ENCODE measurements at places on chromosomes 3 and 15.

DNA sequence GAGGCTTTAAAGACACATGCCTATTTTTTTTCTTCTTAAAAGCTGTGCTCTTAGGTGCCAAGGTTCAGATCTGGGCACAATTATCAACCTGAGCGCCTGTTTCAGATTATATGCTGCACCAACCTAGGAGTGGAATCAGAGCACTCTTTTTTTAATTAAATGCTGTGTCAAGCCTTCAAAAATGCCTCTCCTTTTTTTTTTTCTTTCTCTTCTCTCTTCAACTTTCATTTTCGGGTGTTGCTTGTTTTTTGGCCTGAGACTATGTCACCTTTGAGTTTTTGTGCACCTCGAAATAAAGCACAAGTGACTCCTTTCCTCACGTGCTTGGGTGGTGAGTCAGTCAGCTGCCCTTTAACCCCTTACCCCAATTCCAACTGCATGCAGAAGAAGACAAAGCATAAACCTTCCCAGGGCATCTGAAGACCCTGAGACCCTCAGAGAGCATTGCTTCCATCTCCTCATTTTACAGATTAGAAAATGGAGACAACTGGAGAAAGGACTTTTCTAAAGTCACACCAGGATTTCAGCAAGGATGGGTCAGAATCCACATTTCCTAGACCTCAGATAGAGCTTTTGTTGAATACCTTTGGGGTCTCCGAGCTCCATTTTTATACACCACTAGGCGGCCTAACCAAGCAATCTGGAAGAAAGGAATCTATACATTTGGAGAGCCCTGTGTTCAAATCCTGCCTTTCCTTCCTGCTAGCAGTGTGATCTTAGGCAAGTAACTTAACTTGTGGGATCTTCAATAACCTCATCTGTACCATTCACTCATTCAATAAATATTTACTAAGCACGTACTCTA, 631 bp upstream of the PRICKLE2 start:
- DNase-seq = peak; percentile 44

DNA sequence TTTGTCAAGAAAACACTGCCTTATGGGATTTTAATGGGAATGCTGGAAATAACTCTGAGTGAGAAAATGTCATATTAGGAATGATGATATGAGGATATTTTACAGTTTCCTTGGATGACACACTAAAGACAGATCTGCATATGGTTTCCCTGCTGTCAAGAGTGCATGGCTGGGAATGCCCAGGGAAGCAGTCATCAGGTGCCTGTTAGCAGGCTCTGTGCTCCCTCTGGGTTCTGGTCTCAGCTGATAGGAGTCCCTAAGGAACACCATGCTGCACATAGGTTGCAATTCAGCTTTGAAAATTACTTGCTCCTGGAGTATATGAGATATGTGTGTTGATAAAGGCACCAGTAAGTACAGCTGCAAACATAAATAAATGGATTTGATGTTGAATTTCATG, 1064.6 kb downstream of the TUSC7 start:
- no peak for DNase-seq

DNA sequence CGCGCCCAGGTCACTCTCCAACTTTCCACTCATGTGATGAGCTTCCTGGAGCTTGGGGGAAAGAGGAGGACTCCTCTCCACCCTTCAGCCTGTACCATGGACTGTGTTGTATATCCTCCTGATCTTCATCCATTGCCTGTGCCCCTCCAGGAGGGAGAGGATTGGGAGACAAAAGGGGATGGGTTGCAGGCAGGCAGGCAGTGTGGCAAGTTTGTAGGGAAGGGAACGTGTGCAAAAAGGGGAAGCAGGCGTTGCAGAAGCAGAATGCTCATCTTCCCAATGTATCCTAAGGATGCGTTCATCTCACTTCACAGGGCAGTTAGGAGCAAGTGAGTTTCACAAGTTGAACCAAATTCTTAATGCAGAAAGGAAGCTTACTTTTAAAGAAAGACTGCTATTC, 28.1 kb upstream of the GHSR start:
- no peak for DNase-seq

DNA sequence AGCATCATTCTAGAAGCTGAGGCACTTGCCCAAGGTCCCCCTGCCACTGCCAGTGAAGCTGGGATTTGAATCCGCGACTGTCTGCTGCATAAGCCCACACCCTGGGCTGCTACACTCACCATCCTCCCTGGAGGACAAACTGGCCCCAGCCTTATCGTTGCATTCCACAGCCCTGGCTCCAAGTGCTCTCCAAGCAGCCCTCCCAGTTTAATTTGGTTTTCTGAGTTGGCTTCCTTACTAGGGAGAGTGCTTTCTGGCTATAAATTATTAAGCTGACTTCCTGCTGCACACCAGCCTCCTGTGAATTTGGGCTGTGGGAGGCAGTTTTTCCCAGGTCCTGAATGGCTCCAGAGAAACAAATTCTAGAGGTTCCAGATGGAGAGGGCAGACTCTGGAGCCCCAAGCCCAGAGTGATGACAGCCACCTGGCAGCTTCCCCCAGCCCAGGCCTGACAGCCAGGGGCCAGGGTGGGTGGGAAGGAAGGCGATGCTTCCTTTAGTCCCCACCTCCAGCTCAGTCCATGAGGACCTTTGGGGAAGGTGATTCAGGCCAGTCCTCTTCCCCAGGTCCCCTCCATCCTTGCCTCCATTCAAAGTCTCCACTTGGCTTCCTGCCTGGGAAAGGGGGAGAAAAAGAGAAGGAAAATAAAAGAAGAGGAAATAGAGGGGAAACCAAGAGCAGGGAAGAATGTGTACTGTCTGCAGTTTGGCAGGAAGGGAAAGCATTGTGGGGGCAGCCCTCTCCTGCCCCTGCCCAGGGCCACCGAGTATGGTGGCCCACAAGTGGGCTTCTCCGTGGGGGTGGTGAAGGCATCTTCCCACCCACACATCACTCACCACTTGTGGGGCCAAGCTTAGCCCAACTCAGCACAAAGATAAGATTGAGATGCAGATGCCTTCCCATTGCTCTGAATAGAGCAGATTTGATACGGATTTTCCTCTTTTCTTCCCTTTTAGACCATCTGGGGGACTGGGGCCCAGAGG, 69.6 kb downstream of the SEMA5B start:
- DNase-seq = no peak

DNA sequence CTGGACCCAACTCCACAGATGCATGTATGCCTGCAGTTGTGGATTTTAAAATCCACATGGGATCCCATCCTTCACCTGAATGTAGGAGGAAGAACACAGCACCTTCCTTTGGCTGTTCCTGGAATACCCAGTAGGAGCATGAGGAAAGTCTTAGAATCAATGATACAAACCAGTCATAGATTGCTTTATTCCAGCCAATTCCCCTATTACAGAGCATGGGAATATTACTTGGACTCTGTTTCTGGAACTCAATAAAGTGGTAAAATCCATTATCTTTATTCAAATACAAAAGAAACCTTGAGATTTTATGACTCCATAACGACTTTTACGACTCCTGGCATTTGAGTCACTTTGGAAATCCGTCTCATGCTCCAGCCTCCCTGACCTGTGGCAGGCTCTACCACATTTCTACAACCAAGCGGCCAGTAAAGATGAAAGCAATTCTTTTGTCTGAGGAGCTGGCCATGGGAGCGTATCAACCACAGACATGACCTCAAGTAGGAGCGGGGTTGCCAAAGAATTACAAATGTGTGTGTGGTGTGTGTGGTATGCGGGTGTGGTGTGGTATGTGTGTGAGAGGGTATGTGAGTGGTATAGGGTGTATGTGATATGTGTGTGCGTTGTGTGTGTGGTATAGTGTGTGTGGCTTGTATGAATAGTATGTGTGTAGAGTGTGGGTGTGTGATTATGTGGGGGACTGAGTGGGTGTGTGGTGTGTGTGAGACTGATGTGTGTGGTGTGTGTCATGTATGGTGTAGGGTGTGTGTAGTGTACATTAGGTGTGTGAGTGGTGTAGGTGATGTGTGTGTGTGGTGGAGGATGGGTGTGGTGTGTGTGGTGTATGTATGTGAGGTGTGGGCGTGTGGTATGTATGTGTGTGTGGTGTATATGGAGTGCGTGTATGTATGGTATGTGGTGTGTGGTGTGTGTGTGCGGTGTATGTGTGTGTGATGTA, 40.0 kb downstream of the ARRDC4 start:
- DNase-seq = peak; percentile 45

DNA sequence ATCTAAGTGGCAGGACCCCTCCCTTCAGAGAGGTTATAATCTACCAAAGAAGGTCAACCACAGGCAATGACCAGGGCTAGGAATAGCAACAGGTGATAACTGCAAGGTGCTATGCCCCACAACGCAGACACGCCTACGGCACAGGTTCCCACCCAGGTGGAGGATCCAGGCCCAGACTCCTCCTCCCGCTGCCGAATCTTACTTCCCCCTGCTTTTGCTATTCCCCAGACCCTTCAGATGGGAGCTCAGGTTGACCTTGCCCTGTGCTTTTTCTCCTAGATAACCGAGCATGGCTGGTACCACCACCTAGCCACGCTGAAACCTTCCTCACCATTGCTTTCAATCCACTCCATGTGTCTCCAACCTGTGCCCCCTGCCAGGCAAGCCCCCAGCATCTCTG, 142.2 kb upstream of the IGF1R start:
- no peak for DNase-seq

- peak; percentile 94 for DNase-seq
Observed at GRCh38 chr3:195119461-195120266, 151.3 kb downstream of the XXYLT1 start.

GRCh38 chr15:24756101-24756500, 80.5 kb downstream of the NPAP1 start:
- DNase-seq = no peak

DNA sequence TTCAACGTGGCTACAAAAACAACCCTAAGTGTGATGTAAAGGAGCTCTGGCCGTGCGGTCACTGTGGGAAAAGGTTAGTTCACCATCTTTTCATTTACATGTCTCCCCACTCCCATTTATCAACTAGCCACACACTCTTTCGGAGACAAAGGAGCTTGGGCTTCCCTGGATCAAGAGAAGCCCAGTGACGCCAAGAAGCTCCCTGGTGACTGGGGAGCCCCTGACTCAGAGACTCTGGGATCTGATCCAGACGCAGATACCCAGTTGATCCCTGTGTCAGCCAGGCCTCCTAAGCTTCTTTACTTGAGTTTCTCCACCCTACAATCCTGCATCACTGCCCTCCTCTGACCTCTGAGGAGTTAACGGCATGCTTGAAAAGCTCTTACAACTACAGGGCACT, 43.9 kb downstream of the HEG1 start:
- no peak for DNase-seq

- DNase-seq = no peak
Observed at GRCh38 chr3:22568285-22568684, 634.8 kb upstream of the UBE2E2 start.

GRCh38 chr3:29247088-29247745, 33.7 kb upstream of the RBMS3 start:
- DNase-seq = no peak

GRCh38 chr3:77038930-77039605, 831 bp upstream of the ROBO2 start:
- no peak for DNase-seq

- DNase-seq = no peak
Observed at GRCh38 chr15:72285927-72286516, 13.7 kb upstream of the PARP6 start.

GRCh38 chr3:159627229-159627628, 361.4 kb upstream of the IL12A start:
- DNase-seq = no peak

GRCh38 chr3:41740374-41740886, 221.5 kb downstream of the ULK4 start:
- no peak for DNase-seq

GRCh38 chr3:15426579-15427118, 695 bp downstream of the METTL6 start:
- DNase-seq = no peak

DNA sequence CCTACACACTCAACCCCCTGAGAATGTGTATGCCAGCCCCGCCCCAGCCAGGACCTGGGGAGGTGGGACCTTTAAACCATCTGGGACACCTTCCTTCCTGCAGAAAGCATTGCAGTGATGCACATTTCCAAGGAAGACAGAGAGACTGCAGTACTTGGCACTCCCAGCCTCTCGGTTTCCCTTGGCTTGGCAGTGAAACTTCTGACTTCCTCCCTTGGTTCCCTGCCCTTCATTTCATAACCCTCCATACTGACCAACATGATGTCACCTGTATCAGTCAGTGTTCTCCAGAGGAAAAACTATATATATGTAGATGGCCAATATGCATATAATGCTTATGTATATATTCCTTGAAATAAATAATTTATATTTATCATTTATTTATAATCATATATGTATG, 103.2 kb downstream of the SST start:
- DNase-seq = peak; percentile 21

GRCh38 chr3:12224181-12225147, 64.4 kb upstream of the PPARG start:
- peak; percentile 3 for DNase-seq

GRCh38 chr3:122324871-122325323, at the start of gene CSTA:
Gene CSTA (plus strand): TSS chr3:122325248. CDS start chr3:122325293, 45 bp downstream.
- DNase-seq = no peak

- peak; percentile 25 for DNase-seq
Observed at GRCh38 chr3:140727886-140728285, 50.0 kb downstream of the TRIM42 start.

DNA sequence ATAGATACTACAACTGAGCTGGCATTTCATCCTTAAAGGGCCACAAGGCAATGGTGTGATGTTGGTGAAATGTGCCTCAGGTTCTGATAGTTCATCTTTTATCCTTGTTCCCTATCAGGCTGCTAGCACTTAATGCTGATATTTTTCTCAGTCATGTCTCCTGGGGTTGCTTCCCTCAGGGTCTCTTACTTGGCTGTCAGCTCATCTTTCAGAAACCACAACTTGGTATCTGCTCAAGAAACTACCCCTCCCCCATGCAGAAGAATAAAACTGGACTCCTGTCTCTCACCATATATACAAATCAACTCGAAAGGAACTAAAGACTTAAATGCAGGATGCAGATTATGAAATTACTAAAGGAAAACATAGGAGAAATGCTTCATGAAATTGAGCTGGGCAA, 308.1 kb downstream of the CHST2 start:
- DNase-seq = no peak

DNA sequence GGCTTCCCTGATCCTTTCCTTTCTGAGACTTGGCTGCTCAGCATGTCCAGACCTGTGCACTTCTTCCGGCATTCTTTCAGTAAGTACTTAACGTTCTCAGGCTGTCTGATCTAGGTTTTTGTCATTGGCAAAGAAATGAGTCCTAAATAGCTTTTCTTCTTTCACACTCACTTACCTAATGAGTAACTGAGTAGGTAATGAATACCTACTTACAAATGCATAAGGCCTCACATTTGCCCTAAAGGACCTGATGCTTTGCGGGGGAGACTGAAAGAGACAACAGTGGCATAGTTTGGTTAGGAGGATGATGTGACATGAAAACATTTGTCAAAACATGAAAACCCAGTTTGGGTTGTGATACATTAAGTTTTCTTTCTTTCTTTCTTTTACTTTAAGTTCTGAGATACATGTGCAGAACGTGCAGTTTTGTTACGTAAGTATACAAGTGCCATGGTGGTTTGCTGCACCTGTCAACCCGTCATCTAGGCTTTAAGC, 516.7 kb upstream of the CFAP20DC start:
- no peak for DNase-seq
